Right renal cortex interstitium (tissue), 3 donors: ENCODE measurements at places on chromosomes 3 and 15. TPM values are rescaled to one million over a fixed set of nuclear protein-coding genes. Genes with fewer than 3 reads are reported as not detected.

- DNase-seq: no peak
Measured at GRCh38 chr3:145094355-145094941, 1066.5 kb downstream of the PLOD2 start.

GRCh38 chr3:89762405-89762804, 655.0 kb downstream of the EPHA3 start:
- DNase-seq: no peak

GRCh38 chr3:43390255-43390588, 103.9 kb downstream of the SNRK start:
- no peak for DNase-seq

DNA sequence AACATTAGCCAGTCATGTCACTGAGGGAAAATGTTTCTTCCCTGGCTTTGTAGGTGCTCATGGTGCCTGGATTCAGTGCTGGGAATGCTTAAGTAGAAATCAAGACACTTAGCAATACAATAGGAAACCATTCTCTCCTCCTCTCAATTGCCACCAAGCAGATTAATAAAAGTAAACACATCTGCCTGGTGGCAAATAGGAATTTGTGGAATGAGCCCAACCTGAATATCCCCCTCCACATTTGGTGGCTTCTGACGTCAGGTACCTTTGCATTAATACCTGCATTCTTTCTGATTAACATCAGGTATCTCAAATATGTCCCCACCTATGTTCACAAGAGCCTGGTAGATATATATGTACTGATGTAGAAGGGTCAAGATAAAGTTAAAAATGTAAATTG, 42.7 kb downstream of the PPP2R3A start:
- DNase-seq: no peak

GRCh38 chr3:155239960-155240359, 53.5 kb downstream of the STRIT1 start:
- DNase-seq: no peak

DNA sequence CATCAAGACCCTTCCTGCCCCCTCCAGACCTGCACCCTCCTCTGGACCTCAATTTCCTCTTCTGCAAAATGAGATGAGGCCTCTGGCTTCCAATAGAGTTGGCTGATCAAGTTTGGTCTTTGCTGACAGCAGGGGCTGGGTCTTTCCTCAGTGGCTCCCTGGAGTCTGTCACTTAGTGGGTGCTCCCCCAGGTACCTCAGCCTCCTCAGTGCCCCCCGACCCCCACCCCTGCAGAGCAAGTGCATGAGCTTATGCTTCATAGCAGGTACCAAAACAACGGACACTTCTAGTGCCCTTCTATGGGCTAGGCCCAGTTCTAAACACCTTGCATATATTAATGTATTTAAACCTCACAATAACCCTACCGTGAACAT, 6.9 kb upstream of the PLXND1 start:
- DNase-seq: no peak

DNA sequence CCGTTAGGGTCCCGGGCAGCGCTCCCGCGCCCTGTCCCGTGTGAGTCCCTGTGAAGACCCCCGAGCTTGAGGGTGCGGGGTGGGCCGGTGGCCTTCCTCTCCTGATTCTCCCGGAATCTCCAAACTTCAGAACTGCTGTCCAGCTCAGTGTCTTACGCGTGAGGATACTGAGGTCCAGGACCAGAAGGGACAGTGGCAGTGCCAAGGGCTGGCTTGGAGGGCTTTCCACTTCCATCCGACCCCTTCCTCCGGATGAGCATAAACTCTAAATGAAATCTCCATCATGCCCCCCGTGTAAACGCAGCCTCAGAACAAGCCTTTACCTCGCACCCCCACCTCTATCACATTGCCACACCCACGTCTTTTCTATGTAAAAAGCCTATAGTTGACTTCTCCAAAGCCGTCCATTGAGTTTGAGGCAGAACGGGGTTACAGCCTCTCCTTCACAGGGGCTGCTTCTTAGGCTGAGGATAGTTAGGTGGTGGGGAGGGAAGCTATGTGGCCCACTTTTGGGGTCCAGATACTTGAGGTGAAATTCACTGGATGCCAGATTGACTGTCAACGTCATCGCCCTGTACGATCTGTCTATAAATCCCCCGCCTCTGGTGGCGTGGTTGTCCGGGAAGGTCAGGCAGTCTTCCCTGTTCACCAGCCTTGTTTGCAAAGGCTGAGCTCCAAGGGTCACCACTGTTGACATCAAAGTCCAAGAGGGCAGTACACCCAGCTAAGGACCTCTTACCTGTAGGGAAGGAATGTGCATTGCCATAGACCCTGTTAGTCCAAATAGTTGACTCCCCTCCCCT, 1.1 kb downstream of the EDEM1 start:
- no peak for DNase-seq

DNA sequence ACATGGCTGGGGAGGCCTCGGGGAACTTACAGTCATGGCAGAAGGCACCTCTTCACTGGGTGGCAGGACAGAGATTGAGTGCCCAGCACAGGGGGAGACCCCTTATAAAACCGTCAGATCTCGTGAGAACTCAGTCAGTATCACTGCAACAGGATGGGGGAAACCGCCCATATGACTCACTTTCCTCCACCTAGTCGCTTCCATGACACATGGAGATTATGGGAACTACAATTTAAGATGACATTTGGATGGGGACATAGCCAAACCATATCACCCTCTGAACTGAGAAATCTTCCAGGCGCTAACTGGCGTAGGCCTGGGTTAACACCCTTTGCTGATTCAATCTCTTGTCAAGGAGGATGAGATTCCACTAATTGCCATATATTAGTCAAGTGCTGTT, 392.3 kb downstream of the FEZF2 start:
- DNase-seq: no peak

GRCh38 chr15:80194914-80195313, 42.1 kb downstream of the FAH start:
- DNase-seq: no peak

DNA sequence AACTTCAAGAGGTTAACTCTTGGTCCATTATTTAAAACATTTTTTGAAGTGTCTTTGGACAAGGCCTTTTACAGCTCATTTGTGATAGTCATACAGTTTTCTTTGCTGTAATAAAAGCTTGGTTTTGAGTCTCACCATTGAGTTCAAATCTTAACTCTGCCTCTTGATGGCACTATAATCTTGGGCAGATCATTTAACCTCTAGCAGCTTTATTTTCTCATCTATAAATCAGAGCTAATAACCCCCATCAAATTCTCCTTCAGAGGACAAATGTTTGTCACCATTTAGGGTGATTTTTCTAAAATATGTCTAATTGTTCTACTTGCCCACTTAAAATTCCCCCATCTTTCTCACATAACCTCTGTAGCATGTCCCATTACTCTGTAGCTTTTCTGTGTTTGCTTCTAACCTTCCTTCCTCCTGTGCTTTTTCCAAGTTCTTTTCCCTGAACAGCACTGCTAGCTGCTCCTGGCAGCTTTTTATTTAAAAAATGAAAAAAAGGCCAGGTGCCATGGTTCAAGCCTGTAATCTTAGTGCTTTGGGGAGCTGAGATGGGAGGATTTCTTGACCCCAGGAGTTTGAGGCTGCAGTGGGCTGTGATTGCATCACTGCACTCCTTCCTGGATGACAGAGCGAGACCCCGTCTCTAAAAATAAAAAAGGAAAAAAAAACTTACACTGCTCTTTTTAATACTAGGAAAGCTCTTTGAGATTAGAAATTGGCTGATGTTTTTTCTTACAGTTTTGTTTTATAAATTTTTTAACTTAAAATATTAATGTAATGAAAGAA, 28.5 kb downstream of the UBE2E1 start:
- no peak for DNase-seq

DNA sequence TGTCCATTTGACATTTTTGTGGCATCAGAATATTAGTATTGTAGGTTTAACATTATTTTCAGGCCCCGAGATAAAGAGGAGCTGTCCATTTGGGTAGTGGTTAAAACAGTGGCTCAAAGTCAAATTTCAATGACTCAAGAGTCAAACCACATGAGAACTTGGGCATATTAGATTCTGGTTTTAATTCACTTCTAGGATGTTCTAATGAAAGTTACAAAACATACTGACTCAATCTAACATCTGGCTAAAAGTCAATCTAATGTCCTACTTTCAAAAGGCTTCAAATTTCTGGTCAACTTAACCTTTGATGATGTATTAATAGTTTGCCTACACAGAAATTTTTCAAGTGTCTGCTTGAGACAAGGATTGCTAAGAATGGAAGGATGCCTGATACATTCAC, 112.4 kb downstream of the ABI3BP start:
- no peak for DNase-seq

- no peak for DNase-seq
Measured at GRCh38 chr3:53248161-53248560, 7.7 kb downstream of the TKT start.

DNA sequence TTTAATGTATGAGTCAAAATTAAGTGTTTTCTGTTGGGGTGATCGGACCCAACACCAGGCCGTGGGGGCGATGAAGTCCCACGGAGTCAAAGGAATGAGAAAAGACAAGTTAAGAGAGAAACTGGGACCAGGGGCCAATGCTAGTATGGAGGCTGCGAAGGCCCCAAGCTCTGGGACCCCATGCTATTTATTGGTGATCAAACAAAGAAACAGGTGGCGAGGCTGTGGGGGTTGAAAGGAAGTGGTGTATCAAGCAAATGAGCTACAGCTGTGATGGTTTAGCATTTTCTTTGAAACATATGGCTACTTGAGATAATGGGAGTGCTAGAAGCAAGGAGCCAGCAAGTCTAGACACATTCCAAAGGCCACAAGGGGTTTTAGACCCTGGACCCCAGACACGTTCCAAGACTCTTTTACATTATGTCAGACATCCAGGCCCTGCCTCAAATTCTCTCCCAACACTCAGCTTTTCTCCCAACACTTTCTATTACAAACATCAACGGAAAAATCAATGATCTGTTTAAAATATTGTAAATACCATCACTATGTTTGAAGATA, 56.0 kb upstream of the SNRPN start:
- DNase-seq: no peak

GRCh38 chr3:136898954-136899353, 36.9 kb downstream of the NCK1 start:
- no peak for DNase-seq

GRCh38 chr15:31259562-31260252, 66.9 kb upstream of the KLF13 start:
- no peak for DNase-seq

Gene STRIT1
- polyA plus RNA-seq: 1.9 TPM

Gene TRNT1
- polyA plus RNA-seq: 31.2 TPM

Gene GOLGA8T
- polyA plus RNA-seq: not detected

Gene CPNE9
- polyA plus RNA-seq: 0.07 TPM

Gene FBXW12
- 0.33 TPM for polyA plus RNA-seq

Gene CLDN16
- polyA plus RNA-seq: 40.8 TPM

Gene COPB2
- polyA plus RNA-seq: 173 TPM

Gene IL17RE
- 11.5 TPM for polyA plus RNA-seq

Gene BNIP2
- polyA plus RNA-seq: 78.3 TPM

Gene KLHL40
- not detected for polyA plus RNA-seq

Gene DPPA4
- polyA plus RNA-seq: 4.2 TPM

Gene CTXND1
- polyA plus RNA-seq: 13.4 TPM

Gene LMCD1
- polyA plus RNA-seq: 32.0 TPM

Gene NEK10
- 1.7 TPM for polyA plus RNA-seq

Gene PCYT1A
- 36.8 TPM for polyA plus RNA-seq

Gene CALML4
- 36.5 TPM for polyA plus RNA-seq
